Kidney tubule cell (primary cell): ENCODE measurements at places on chromosomes 1 and 21.

GRCh38 chr1:61049850-61050540, 32.4 kb upstream of the NFIA start:
- DNase-seq: peak; percentile 88

GRCh38 chr1:74714429-74715235, 18.2 kb downstream of the CRYZ start:
- DNase-seq: no peak

GRCh38 chr1:236888903-236889302, 93.8 kb downstream of the MTR start:
- no peak for DNase-seq

DNA sequence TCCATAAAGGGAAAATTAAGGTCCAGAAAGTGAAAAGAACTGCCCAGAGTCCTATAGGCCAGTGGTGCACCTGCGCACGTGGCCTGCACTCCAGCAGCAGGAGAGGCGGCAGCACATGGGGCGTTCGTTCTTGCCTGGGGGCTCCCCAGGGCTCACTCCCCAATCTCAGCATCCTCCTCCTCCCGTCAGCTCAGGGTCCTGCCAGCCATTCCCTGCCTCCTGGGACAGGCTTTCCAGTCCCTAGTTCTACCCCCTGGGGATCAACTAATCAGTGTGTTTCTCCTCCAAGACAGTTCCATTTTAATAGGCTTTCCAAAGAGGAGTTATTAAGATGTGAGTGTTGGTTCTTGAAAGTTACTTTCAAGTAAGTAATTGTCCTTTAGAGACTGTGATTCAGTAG, 1.2 kb upstream of the A3GALT2 start:
- no peak for DNase-seq
